T-helper 17 cell (primary cell): ENCODE measurements at places on chromosomes 4 and X. TPM values are rescaled to one million over a fixed set of nuclear protein-coding genes. Genes with fewer than 3 reads are reported as not detected.

GRCh38 chr4:72919937-72920336 is 149.6 kb downstream of the COX18 start:
- no peaks in the 10 kb centered on the region for H3K36me3 ChIP-seq
- H3K27me3 ChIP-seq, result peaks cover 11% of the 10 kb centered on the region
- H3K4me1 ChIP-seq, result no peaks in the 10 kb centered on the region
- DNase-seq, result no peak

DNA sequence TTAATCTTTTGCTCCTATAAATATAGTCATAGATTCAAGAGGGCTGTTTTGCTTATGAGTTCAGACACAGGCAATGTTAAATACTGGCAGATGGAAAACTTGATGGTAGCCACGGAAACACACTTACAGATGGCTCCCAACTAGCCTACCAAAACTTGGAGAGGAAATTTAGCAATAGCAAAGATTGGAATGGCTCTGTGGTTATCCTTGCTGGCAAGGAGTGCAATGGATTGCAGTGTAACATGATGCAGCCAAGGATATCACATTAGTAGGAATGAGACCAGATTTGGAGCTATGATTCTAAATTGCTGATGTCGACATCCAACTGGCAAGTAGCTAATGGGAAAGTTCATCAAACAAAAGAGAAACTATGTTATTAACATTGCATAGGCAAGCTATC is 791.0 kb upstream of the DIAPH2 start:
- H3K27ac ChIP-seq, result no peak overlapping the region
- DNase-seq, result no peak
- no peaks in the 10 kb centered on the region for H3K27me3 ChIP-seq
- H3K4me3 ChIP-seq, result no peak overlapping the region
- H3K4me1 ChIP-seq, result no peaks in the 10 kb centered on the region

- no peak for DNase-seq
- peaks cover 2% of the 10 kb centered on the region for H3K4me1 ChIP-seq
- H3K36me3 ChIP-seq, result no peaks in the 10 kb centered on the region
- H3K4me3 ChIP-seq, result no peak overlapping the region
Observed at GRCh38 chr4:128452415-128452814, 164.8 kb upstream of the PGRMC2 start.

DNA sequence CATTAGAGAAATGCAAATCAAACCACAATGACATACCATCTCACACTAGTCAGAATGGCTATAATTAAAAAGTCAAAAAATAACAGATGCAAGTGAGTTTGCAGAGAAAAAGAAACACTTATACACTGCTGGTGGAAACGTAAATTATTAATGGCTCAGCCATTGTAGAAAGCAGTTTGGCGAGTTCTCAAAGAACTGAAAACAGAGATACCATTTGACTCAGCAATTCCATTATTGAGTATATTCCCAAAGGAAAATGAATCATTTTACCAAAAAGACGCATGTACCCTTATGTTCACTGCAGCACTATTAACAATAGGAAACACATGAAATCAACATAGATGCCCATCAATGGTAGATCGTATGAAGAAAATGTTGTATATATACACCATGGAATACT is 75.0 kb downstream of the NAA11 start:
- no peaks in the 10 kb centered on the region for H3K4me1 ChIP-seq
- peaks cover 6% of the 10 kb centered on the region for H3K27me3 ChIP-seq
- no peak overlapping the region for H3K27ac ChIP-seq
- no peak for DNase-seq
- no peaks in the 10 kb centered on the region for H3K36me3 ChIP-seq

- no peak overlapping the region for H3K4me3 ChIP-seq
- no peaks in the 10 kb centered on the region for H3K36me3 ChIP-seq
- no peaks in the 10 kb centered on the region for H3K27me3 ChIP-seq
- no peaks in the 10 kb centered on the region for H3K4me1 ChIP-seq
Observed at GRCh38 chr4:28278676-28279075, 1418.0 kb downstream of the STIM2 start.

DNA sequence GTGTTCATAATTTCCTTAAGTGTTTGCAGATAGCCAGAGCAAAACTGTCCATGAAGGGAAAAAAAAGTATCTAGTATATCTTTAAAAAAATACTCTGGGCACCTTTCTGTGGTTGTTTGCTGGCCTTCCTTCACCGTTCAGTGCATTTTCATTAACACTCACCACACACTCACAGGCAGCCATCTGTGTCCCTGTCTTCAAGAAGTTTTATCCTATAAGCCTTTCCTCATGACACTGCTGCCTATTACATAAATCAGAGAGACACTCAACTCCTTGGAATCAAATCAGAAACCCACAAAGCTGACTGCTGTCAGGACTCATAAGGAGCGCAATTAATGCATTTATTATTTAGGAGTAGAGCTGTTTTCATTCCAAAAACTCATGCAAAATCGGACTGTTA is 1720.2 kb downstream of the PCDH7 start:
- H3K27me3 ChIP-seq, result no peaks in the 10 kb centered on the region
- no peaks in the 10 kb centered on the region for H3K4me1 ChIP-seq
- no peak overlapping the region for H3K27ac ChIP-seq
- H3K36me3 ChIP-seq, result no peaks in the 10 kb centered on the region
- no peak overlapping the region for H3K4me3 ChIP-seq
- DNase-seq, result no peak

- H3K4me1 ChIP-seq, result no peaks in the 10 kb centered on the region
- no peak overlapping the region for H3K4me3 ChIP-seq
- DNase-seq, result no peak
- H3K36me3 ChIP-seq, result peaks cover 3% of the 10 kb centered on the region
Observed at GRCh38 chr4:37597034-37597433, 89.1 kb downstream of the RELL1 start.

DNA sequence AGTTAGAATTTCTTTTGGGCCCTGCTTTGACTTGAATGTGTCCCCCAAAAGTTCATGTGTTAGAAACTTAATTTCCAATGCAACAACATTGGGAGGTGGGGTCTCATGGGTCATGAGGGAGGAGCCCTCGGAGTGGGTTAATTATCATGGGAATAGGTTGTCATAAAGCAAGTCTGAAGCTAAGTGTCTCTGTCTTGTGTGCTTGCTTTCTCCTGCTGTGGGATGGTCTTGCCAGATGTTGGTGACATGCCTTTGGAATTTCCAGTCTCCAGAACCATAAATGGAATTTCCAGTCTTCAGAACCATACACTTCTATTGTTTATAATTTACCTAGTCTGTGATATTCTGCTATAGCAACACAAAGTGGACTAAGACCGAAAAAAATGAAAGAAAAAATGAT is 71.6 kb downstream of the RASL11B start:
- no peak for DNase-seq
- peaks cover 8% of the 10 kb centered on the region for H3K36me3 ChIP-seq
- H3K27me3 ChIP-seq, result no peaks in the 10 kb centered on the region
- peaks cover 18% of the 10 kb centered on the region for H3K4me1 ChIP-seq
- no peak overlapping the region for H3K4me3 ChIP-seq
- peak overlapping the region; percentile 79 for H3K27ac ChIP-seq

- H3K4me1 ChIP-seq, result no peaks in the 10 kb centered on the region
- peaks cover 22% of the 10 kb centered on the region for H3K27me3 ChIP-seq
- no peak overlapping the region for H3K4me3 ChIP-seq
- no peak for DNase-seq
- H3K27ac ChIP-seq, result no peak overlapping the region
Observed at GRCh38 chr4:16457944-16458343, 231.7 kb upstream of the TAPT1 start.

DNA sequence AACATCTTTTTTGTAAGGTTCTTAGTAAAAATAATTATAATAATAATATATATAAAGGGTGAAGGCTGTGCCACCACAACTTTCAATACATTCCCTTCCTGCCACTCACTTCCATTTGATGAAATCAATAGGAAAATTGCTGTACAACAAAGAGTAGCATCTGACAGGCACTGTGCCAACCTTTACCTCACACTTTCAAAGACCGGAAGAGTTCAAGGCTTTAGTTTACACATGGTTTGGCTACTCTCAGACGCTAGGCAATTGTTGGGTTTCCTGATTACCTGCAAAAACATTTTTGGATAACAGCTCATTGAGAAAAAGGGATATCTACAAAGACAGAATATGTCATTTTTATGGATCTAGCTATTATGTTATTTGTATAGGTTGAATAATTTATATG is 5.5 kb upstream of the ING2 start:
- no peaks in the 10 kb centered on the region for H3K27me3 ChIP-seq
- H3K36me3 ChIP-seq, result peaks cover 5% of the 10 kb centered on the region
- H3K4me3 ChIP-seq, result no peak overlapping the region
- no peak overlapping the region for H3K27ac ChIP-seq
- H3K4me1 ChIP-seq, result peaks cover 15% of the 10 kb centered on the region
- DNase-seq, result no peak

DNA sequence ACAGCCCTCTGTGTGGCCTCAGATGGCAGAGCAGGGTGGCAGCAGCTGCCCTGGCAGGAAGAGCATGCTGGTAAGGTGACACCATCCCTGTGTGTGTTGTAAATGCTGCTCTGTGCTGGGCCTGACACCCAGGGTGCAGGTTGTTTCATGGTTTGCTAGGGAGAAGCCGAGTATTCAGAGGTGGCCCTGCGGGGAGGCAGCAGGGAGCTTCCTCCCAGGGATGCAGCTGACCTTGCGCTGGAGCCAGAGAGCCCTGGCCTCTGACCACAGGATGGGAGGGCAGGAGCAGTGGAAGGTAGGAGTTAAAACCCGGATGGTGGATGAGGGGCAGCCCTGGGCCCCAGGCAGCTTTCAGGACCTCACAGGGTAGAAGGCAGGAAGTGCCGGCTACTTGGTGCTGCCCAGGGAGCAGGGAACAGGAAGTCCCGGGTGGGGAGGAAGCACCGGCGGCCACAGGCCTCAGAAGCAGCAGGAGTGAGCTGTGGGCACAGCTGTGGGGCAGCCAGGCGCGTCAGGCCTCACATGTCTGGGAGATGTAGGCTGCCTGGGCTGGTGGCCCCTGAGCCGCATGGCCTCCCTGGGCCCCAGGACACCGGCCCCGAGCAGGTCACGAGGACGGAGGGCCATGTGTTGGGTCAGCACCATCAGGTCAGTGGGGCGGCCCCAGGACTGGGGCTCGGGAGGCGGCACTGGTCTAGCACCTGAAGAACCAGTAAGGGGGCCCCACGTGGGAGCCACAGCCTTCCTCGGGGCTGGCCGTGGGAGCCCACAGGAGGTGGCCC is 19.1 kb downstream of the SH3BP2 start:
- H3K4me3 ChIP-seq, result peak overlapping the region; percentile 99
- H3K4me1 ChIP-seq, result peaks cover 48% of the 10 kb centered on the region
- peak; percentile 45 for DNase-seq
- no peaks in the 10 kb centered on the region for H3K27me3 ChIP-seq
- H3K36me3 ChIP-seq, result peaks cover 6% of the 10 kb centered on the region

- H3K27ac ChIP-seq, result no peak overlapping the region
- H3K4me3 ChIP-seq, result no peak overlapping the region
Observed at GRCh38 chr4:113849771-113850170, 88.2 kb upstream of the CAMK2D start.

DNA sequence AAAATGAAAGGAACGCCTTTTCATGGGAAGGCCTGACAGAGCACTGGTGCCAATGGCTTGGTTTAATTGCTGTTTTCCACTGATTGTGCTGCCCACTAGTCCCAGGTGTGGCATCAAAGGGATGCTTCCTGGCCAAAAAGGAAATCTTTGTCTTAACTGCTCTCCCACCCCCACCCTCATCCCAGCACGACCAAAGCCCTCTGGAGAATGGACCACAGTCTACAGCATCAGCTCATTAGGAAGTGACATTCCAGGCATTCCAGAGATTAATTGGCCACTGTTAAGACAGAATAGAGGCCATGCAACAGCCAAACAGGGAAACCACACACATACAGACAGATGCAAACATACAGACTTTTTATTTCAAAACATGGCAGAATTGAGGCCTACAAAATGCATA is 143.2 kb downstream of the LHFPL1 start:
- H3K4me3 ChIP-seq, result no peak overlapping the region
- DNase-seq, result no peak
- H3K27me3 ChIP-seq, result no peaks in the 10 kb centered on the region
- H3K4me1 ChIP-seq, result no peaks in the 10 kb centered on the region

GRCh38 chr4:187606581-187606980 is 389.0 kb upstream of the ZFP42 start:
- H3K4me1 ChIP-seq, result no peaks in the 10 kb centered on the region
- no peaks in the 10 kb centered on the region for H3K27me3 ChIP-seq
- no peaks in the 10 kb centered on the region for H3K36me3 ChIP-seq
- DNase-seq, result no peak

- no peaks in the 10 kb centered on the region for H3K4me1 ChIP-seq
- no peaks in the 10 kb centered on the region for H3K36me3 ChIP-seq
- H3K27ac ChIP-seq, result no peak overlapping the region
- no peak overlapping the region for H3K4me3 ChIP-seq
- no peaks in the 10 kb centered on the region for H3K27me3 ChIP-seq
Observed at GRCh38 chr4:170234800-170235199, 145.0 kb upstream of the AADAT start.

GRCh38 chr4:167021545-167022155 is 212.6 kb downstream of the SPOCK3 start:
- DNase-seq, result peak; percentile 20
- no peak overlapping the region for H3K27ac ChIP-seq
- H3K27me3 ChIP-seq, result peaks cover 11% of the 10 kb centered on the region
- no peak overlapping the region for H3K4me3 ChIP-seq

GRCh38 chrX:69127466-69127865 is 37.8 kb downstream of the PJA1 start:
- DNase-seq, result no peak
- H3K27ac ChIP-seq, result no peak overlapping the region
- no peaks in the 10 kb centered on the region for H3K36me3 ChIP-seq
- no peaks in the 10 kb centered on the region for H3K4me1 ChIP-seq
- peaks cover 14% of the 10 kb centered on the region for H3K27me3 ChIP-seq

GRCh38 chr4:147547314-147548056 is 66.6 kb downstream of the EDNRA start:
- peaks cover 18% of the 10 kb centered on the region for H3K27me3 ChIP-seq
- no peak for DNase-seq
- no peak overlapping the region for H3K4me3 ChIP-seq
- no peaks in the 10 kb centered on the region for H3K36me3 ChIP-seq
- no peak overlapping the region for H3K27ac ChIP-seq

GRCh38 chr4:148716431-148717052 is 274.3 kb upstream of the NR3C2 start:
- no peaks in the 10 kb centered on the region for H3K4me1 ChIP-seq
- H3K27ac ChIP-seq, result no peak overlapping the region
- no peaks in the 10 kb centered on the region for H3K36me3 ChIP-seq
- no peak for DNase-seq
- no peaks in the 10 kb centered on the region for H3K27me3 ChIP-seq

GRCh38 chrX:153688911-153689590 is 1.3 kb downstream of the SLC6A8 start:
- H3K27ac ChIP-seq, result no peak overlapping the region
- H3K36me3 ChIP-seq, result no peaks in the 10 kb centered on the region
- no peaks in the 10 kb centered on the region for H3K27me3 ChIP-seq
- H3K4me1 ChIP-seq, result peaks cover 5% of the 10 kb centered on the region
- DNase-seq, result no peak

The ANK2 gene
- total RNA-seq, result 1.2 TPM

The ZNF732 gene
- not detected for total RNA-seq

The CLIC2 gene
- 0.25 TPM for total RNA-seq

The ITIH6 gene
- not detected for total RNA-seq

The IRS4 gene
- not detected for total RNA-seq

The CD40LG gene
- 34.8 TPM for total RNA-seq

The TBC1D25 gene
- 23.2 TPM for total RNA-seq

The FGF13 gene
- not detected for total RNA-seq

The ENPEP gene
- not detected for total RNA-seq

The SOD3 gene
- not detected for total RNA-seq

The DAPP1 gene
- 50.4 TPM for total RNA-seq

The SSX1 gene
- not detected for total RNA-seq

The TRPC3 gene
- not detected for total RNA-seq

The CNOT6L gene
- 160 TPM for total RNA-seq

The SMIM20 gene
- total RNA-seq, result 11.0 TPM

The PDGFC gene
- total RNA-seq, result 0.40 TPM
